Ovary (tissue), 10 donors: ENCODE measurements at places on chromosomes 6 and 20.

GRCh38 chr20:37680420-37680819 is 13.4 kb upstream of the CTNNBL1 start:
- no peak for DNase-seq

- no peak for DNase-seq
Observed at GRCh38 chr6:111449129-111449528, 33.9 kb downstream of the REV3L start.

DNA sequence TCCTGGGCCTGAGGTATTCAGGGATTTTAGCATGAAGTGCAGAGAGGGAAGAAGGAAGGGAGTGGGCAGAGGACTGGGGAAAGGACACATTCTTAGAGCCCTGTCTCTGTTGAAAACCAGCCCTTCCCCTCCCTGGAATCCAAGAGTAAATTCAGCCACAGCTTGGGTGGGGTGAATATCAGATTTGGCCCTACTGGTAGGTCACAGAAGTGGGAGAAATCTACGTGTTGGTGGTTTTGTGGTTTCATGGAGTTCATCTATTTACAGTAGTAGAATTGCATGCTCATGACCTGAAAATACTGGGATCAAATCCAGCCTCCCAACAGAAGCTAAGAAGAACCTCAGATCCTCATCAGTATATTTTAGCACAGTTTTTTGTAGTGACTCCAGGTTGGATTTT is 404.4 kb downstream of the BMP2 start:
- DNase-seq: no peak

GRCh38 chr6:120363429-120363828 is 970.9 kb downstream of the TBC1D32 start:
- no peak for DNase-seq

DNA sequence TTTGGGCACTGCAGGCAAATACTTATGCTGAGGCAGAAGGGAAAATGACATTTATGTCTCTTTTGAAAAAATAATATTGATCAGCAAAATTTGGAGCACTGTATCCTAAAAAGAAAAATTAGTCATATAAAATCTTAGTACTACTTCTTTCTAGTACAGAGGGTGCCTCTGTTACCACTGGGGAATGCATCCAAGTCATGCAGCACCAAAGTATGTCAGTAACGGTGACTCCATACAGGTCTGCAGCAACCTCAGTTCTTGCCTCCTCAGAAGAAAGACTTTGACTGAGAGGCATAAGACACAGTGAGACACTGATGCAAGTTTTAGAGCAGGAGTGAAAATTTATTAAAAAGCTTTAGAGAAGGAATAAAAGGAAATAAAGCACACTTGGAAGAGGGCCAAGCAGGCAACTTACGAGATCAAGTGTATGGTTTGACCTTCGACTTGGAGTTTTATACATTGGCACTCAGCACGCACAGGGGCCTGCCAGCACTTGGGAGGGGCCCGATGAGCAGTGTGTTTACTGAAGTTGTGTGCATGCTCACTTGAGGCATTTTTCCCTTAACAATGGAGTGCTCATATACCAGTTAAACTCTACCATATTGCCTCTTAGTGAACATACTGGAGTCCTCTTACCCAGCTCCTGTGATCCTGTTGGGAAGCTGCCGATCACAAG is 1244.8 kb downstream of the EPHA7 start:
- DNase-seq: no peak

- DNase-seq: peak; percentile 60
Observed at GRCh38 chr6:39792540-39793450, 619 bp downstream of the DAAM2 start.

DNA sequence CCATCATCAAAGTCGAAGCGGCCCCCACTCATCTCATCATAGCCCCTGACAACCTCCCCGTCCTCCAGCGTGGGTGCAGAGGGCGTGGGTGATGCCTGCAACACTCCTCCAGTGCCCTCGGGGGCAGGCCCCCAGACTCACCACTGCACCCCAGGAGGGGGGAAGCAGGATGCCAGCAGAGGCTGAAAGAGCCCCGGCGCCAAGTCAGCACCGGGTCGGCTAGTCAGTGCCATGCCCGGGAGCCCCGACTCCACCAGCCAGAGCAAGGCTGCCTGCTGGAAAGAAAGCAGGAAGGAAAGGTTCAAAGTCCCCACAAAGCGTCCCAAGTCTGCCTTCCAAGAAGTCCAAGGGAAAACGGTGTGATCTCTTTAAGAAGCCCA is 324 bp downstream of the JPH2 start:
- no peak for DNase-seq

DNA sequence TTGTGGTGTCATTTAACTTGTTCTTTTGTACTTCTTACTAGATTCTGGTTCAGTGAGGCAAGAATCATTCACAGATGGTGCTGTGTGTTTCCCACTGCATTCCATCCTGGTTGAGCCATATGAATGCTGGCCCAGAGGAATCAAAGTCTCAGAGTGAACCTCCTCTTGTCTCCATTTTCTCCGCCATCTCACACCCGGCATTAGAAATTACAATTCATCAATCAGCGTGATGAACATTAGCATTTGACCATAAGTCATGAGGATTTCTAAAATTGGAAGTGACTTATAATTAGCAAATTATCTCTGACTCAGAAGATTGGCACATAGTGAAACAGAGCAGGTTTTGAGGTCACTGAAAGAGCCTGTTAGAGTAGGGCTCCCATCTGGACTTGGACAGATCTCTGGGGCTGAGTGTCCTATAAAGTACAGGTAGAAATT is 25.2 kb downstream of the TNFAIP3 start:
- DNase-seq: no peak

GRCh38 chr20:63956664-63957003 is 418 bp upstream of the UCKL1 start:
- DNase-seq: no peak

- no peak for DNase-seq
Observed at GRCh38 chr20:528923-529604, 14.5 kb downstream of the CSNK2A1 start.

- no peak for DNase-seq
Observed at GRCh38 chr6:41509580-41509979, 36.6 kb upstream of the FOXP4 start.

DNA sequence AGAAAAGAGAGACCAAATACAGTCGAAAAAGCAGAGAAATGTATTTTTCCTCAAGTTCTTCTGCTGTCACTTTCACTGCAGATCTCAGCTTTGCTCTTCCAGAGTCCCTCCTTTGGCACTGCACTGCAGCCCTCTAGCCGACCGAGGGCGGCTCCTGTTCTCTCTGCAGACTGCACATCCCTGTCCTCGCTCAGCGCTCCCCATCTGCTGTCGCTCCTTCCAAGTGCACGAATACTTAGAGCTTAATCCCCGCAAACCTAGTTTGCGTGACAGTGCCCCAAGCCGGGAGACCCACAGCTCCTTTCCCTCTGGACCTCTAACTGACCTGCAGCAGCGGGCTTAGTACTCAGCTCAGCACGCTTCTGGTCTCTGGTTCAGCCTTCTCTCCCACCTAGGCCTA is 15.2 kb downstream of the RPP21 start:
- no peak for DNase-seq

DNA sequence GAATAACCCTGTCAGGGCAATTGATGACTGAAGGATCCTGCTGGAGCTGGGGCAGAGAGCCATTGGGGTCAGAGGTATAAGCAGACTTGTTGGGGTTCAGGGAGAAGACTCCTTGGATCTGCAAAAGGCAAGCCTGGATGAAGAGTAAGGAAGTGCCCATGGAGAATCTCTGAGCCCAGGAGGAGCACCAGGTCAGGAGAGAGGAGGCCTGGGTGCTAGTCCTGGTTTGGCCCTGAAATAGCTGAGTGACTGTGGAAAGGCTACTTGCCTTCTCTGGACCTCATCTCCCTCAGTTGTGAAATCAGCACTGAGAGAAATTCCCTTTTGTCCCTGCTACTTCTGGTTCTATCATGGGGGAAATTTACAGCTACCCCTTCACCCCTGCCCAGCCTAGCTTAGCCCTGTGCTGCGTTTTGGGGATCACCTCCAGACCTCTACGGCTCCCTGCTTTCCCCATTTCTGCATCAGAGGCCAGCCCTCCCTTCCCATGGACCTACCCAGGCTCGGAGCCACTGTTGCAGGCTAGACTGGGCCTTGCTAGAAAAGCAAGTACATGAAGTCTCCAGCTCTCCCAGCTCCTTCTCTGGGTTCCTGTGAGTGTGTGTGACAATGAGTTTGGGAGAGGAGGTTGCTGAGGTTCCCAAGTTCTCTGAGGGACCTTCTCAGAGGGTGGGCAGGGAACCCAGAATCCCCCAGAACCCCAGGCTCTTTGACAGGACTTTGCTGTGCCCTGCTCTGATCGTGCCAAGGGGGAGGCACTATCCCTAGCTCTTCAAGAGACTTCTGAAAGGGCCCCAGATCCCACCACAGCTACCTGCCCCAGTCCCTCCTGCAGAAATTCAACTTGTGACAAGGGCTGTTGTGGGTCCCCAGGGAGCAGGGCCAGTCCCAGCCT is 2.3 kb upstream of the NCR2 start:
- DNase-seq: no peak

DNA sequence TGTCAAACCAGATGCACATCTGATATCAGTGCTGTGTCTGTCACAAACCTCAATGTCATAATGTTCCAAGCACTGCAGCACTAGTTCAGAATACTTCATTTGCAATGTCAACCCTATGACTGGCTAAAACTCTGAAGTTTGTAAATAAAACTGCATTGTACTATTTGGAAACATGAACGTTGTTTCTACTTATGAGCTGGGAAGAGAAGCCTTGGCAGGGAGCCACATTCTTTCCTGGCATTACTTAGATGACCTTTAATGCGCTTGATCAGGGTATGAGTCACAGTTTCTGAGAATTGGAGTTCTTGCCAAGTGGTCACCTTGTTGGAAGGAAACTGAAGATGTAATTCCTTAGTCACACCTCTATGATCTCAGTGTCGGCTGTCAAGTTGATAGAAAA is 664.8 kb upstream of the MMS22L start:
- no peak for DNase-seq

- no peak for DNase-seq
Observed at GRCh38 chr6:149079456-149079855, 238.1 kb upstream of the TAB2 start.

GRCh38 chr6:36914227-36914794 is 28.6 kb downstream of the C6orf89 start:
- no peak for DNase-seq

GRCh38 chr20:14758356-14758755 is 420.9 kb upstream of the FLRT3 start:
- DNase-seq: no peak

DNA sequence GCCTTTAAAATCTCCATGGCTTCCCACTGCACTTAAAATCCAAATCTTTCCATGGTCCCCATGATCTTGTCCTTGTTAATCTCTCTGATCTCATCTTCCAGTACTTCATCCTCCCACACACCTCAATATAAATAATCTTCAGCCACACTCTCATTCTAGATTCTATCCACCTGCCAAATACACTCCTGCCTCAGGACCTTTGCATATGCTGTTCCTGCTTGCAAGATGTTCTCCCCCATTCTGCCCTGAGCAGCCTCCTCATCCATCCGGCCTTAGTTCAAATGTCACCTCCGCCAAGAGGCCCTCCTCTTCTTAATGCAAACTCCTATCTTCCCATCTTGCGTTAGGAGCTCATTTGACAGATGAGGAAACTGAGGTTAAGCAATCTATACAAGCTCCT is 77.4 kb downstream of the PREX1 start:
- no peak for DNase-seq

- DNase-seq: peak; percentile 64
Observed at GRCh38 chr6:3389390-3390167, 67.3 kb downstream of the SLC22A23 start.

DNA sequence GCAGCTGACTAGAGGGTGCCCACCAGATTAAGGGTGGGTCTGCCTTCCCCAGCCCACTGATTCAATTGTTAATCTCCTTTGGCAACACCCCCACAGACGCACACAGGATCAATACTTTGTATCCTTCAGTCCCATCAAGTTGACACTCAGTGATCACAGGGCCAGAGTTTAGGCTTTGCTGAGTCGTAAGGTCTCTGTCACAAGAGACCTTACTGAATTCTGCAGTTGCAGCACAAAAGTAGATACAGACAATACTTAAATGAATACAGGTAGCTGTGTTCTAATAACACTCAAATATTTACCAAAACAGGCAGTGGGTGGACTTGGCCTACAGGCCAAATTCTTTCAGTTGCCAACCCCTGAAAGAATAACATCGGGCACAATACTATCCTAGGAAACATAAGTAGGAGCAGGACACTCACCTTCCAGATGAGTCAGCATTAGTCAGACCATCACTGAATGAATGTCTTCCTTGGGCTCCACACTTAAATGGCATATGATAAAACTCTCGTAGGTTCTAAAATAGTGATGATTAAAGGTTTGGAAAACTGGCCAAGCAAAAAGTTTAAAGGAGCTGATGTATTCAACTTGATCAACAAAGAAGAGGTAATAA is 190.0 kb downstream of the UBE3D start:
- DNase-seq: no peak

- DNase-seq: peak; percentile 43
Observed at GRCh38 chr6:4133941-4134838, 1.2 kb downstream of the ECI2 start.

- DNase-seq: no peak
Observed at GRCh38 chr6:145882121-145882531, 67.5 kb upstream of the FBXO30 start.

- no peak for DNase-seq
Observed at GRCh38 chr20:64105846-64106434, 1.4 kb downstream of the NPBWR2 start.

- DNase-seq: no peak
Observed at GRCh38 chr20:45937765-45938164, 3.3 kb downstream of the PCIF1 start.

GRCh38 chr6:47096211-47096895 is 54.2 kb upstream of the ADGRF1 start:
- no peak for DNase-seq

GRCh38 chr6:18973251-18973650 is 586.1 kb downstream of the RNF144B start:
- no peak for DNase-seq

DNA sequence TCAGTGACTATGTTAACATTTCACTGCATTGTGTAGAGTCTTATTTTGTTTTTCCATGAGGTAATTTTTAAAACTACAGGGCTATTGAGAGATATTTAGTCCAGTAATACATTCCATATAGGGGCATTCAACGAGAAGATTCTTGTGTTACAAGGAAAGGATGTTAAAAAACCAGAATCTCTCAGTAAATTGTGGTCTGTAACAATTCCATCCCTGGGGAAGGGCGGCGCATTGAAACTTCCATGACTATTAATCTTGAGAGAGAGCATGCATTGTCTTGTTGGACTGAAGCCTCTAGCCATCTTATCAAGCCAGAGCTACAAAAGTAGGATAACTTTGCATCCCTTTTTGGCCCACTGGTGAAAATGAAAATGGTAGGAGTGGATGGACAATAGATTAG is 119.7 kb downstream of the BCKDHB start:
- DNase-seq: no peak
